ENCODE measurements at places on chromosomes 3 and 15.

DNA sequence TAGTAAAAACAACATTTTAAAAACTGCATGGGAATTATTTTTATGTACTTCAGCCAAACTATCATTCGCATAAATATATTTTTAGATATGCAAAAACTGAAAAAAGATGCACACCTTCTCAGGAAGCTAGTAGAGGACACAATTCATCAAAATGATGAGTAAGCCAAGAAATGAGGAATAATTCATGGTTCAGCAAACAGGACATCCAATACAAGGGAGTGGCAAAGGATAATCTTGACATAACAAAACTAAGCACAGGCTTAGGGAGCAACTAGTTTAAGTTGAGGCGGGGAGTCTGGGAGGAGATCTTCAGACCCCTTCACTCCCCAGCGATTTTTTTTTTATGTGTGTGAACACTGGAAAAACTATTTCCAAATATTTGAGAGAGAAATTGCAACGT is 93.7 kb downstream of the ZNF280D start:
- no peak for DNase-seq

DNA sequence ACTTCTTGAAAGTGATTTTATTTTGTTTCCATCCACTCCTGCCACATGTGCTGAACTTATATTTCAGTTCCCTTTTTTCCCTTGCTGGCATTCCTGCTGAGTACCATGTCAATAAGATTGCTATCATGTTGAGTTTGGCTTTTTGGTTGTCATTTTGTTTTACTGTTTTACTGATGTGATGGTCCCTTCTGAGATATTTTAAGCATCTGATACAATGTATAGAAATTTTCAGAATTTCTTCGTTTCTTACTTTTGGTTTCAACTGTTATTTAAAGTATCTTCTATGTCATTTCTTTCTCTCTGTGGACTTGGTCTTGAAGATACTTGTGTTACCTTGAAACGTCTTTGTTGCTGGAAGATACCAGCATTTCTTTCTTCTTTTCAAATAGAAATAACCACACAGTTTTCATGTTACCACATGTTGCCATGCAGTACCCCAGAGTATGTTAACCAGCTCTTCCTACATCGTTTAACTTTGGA is 14.1 kb downstream of the SIDT1 start:
- no peak for DNase-seq

DNA sequence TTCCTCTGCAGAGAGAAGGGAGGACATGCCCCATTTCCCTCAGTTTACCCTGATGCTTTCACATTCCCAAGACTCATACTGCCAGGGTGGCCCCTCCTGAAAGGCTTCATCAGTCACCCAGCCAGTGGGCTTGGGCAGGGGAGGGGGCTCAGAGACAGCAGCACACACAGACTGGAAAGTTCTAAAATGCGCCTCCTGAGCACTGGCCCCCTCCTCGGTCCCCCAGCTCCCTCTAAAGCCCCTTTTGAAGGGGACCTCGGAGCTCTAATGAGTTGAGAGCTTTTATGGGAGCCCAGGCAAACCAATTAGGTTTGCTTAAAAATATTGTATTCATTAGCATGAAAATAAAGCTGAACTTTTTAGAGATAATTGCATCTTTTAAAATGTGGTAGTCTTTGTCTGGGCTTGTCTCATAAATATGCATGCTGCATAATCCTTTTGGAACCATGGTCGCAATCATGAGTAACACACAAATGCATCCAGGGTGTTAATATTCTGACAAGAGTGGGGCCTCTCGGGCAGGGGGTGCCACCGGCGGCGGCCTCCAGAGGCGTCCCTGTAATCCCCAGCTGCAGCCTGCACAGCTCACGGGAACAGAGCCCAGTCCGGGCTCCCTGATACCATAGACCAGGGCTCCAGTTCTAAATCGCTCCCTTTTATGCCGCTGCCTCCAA is 78.5 kb downstream of the RPLP1 start:
- no peak for DNase-seq

- DNase-seq: no peak
These were observed 192.5 kb downstream of the GOLGA6L6 start for GRCh38 chr15:20348900-20349773.

DNA sequence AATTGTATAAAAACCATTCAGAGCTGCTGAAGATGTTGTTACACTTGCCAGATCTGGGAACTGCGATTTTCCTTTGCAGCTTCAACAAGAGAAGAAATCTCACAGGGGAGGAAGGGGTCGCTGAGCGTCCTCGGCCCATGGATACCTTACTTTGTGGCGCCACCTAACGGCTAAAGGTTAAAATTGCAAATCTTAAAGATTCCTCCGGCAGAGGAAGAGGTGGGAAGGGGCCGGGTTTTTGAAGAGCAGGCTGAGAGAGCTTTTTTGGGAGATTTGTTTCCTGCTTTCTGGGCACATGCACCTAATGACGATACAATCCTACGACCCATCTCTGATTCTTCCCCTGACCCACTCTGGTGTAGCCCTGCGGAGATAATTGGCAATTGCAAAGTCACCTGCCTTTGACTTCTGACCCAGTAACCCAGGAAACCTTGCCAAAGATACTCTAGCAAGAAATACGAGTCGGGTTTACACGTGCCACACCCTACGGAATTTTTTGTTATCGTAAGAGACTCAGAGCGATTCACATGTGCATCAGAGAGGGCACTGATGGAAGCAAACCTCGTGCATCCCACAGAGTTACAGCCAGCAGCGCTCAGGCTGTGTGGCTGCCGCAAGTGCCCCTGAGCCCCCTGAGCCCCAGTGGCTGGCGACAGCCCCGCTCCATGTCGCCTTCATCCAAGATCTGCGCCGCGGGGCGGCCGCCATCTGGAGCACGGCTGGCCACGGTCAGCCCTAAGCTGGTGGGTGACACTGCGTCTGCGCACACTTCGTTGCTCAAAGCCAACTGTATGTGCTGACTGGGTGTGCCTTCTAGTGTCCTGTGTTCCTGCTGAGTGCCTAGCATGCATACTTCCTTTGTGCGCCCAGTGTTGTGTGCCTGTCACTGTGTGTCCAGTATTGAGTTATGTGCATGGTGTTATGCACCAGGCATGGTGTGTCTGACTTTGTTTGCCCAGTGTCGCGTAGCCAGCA is 55.2 kb upstream of the CHRNA7 start:
- DNase-seq: peak; percentile 82

- no peak for DNase-seq
These were observed 15.5 kb downstream of the KLHL25 start for GRCh38 chr15:85779249-85779648.

DNA sequence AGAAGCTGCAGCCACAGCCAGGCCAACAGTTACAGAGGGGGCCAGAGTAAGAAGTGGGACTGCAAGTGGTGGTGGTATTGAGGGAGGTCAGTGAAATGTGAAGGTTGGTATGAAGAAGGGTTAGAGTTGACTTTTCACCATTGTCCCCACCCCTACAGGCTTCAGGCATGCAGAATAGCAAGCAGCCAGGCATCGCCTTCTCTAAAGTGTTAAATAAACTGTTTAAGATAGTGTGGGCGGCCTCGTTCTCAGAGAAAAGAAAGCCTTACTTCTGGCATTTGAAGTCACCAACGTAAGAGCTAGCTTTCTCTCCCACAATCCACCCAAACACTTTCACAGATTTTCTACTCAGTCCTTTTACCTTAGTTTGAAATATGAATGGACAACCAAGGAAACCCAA is 230.0 kb upstream of the CTDSPL start:
- DNase-seq: no peak

GRCh38 chr3:50491023-50491422 is 12.4 kb downstream of the CACNA2D2 start:
- DNase-seq: no peak

GRCh38 chr3:152496286-152496685 is 227.6 kb downstream of the MBNL1 start:
- DNase-seq: no peak

DNA sequence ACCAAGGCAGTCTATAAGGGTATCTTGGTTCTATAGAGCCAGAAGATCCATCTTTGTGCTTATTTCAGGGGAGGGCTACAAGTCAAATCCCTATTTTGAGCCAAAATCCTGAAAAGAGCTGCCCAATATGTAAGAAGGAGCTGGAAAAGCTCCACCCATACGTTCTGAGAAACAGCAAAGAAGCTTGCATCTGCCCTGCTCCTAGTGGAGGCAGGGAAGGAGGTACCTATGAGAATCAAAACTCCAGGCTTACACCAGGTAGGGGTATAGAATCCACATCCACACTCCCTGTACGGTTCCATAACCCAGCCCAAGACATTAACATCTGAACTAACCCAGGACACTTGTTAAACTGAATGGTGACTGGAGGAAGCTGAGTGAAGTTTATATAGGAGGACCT is 30.0 kb downstream of the PHC3 start:
- DNase-seq: no peak

DNA sequence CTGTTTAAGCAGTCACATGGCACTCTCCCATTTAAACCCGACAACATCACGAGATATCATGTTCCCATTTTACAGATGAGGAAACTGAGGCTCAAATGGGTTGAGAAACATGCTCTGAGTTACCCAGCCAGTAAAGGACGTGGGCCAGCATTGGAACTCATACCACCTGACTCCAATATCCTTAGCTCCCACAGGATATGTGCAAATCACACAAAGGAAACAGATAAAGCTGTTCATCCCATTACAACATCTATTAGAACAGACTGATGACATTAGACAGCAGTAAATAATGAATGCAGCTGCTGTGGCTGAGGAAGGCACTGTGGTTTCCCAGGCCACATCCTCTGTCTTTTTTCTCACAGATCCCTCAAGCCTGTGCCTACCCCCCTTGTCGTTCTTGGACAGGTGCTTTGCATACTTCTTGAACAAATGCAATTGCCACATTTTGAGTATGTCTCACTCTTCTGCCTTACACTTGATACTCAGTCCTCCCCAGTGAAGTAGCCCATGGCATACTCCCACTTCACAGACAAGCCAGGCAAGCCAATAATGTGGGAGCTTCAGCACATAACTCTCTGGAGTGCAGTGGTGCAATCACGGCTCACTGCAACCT is 17.7 kb downstream of the FRMD4B start:
- DNase-seq: no peak

DNA sequence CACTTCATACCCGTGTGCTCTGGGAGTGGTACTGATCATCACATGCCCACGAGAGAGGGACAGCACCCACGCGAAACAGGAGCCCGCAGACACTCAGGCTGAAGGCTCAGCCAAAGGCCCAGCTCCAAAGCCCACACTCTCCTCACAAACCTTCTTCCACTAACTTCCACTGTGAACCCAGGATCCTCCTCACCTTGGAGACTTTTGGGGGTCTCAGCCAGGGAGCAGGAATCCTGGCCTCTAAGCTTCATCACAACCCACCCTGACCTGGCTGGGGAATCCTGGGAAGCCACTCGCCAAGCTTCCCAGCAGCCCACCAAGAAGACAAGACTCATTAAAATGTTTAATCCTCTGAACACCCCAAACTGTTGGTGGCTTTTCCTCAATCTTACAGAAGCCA is 421.2 kb downstream of the OCA2 start:
- no peak for DNase-seq

DNA sequence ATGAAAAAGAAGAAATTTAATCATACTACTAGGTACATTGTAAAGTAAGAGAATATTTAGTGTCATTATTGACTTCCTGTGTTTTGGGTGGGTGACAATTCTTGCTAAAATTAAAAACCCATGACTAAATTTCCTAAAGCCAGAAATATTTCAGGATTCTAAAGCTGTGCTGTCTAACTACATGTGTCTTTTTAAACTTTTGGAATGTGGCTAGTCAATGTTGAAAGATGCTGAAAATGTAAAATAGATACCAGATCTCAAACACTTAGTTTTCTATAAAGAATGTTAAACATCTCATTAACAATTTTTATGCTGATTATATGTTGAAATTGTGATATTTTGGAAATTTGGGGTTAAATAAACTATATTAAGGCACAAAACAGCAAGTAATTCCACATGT is 308.9 kb upstream of the TMCO5A start:
- DNase-seq: no peak

- DNase-seq: no peak
These were observed 112.5 kb downstream of the CPNE4 start for GRCh38 chr3:131922356-131922755.
